ENCODE measurements at places on chromosomes 7 and 10. TPM values are rescaled to one million over a fixed set of nuclear protein-coding genes. Genes with fewer than 3 reads are reported as not detected.

GRCh38 chr10:100307684-100308083 lies 21.2 kb upstream of the BLOC1S2 start:
- no peak overlapping the region for H3K4me3 ChIP-seq
- H3K27ac ChIP-seq = no peak overlapping the region
- H3K27me3 ChIP-seq = peaks cover 47% of the 10 kb centered on the region
- H3K36me3 ChIP-seq = no peaks in the 10 kb centered on the region
- H3K4me1 ChIP-seq = no peaks in the 10 kb centered on the region
- no peak for DNase-seq

POM121C gene
- total RNA-seq = 57.1 TPM

GRCh38 chr10:71805776-71806703 lies 32.7 kb upstream of the VSIR start:
- H3K4me3 ChIP-seq = no peak overlapping the region
- H3K36me3 ChIP-seq = no peaks in the 10 kb centered on the region
- peak; percentile 94 for DNase-seq

ZNF487 gene
- 3.5 TPM for total RNA-seq

GRCh38 chr7:84589012-84589411 lies 394.4 kb upstream of the SEMA3A start:
- H3K4me3 ChIP-seq = no peak overlapping the region
- H3K27ac ChIP-seq = no peak overlapping the region
- H3K27me3 ChIP-seq = no peaks in the 10 kb centered on the region

DNA sequence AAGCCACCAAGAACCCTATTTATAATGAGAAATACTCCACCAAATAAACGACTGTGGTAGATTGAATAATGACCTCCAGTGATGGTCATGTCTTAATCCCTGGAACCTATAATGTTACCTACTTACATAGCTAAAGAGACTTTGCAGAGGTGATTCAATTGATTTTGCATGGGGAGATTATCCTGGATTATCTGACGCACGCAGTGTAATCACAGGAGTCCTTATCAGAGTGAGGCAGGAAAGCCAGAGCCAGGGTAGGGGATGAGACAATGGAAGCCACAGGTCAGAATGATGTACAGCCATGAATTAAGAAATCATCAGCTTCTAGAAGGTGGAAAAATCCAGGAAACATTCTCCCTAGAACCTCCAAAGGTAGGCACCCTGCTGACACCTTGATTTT lies 286.4 kb upstream of the SP4 start:
- no peak for DNase-seq
- H3K36me3 ChIP-seq = no peaks in the 10 kb centered on the region
- H3K4me1 ChIP-seq = no peaks in the 10 kb centered on the region
- no peak overlapping the region for H3K27ac ChIP-seq
- no peak overlapping the region for H3K4me3 ChIP-seq

DNA sequence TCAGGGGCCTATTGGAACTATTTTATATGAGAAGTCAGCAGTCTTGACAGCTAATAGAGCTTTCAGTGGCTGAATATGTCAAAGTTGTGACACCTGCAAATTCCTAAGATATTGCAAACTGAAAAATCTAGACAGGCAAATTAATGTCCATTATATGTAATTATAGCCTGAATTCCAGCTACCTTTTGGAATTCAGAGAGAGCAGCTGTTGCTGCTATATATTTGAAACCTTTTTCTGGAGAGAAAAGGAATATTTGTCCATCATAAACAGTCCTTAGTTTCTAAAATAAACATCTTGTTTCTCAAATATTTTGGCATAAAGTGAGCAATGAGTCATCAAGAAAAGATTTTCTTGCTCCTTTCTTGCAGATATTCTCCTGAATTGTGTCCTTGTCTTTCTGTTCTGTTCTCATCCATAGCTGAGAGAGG lies 408.9 kb upstream of the SEMA3D start:
- DNase-seq = no peak
- no peaks in the 10 kb centered on the region for H3K27me3 ChIP-seq
- no peaks in the 10 kb centered on the region for H3K36me3 ChIP-seq
- H3K4me3 ChIP-seq = no peak overlapping the region

DNA sequence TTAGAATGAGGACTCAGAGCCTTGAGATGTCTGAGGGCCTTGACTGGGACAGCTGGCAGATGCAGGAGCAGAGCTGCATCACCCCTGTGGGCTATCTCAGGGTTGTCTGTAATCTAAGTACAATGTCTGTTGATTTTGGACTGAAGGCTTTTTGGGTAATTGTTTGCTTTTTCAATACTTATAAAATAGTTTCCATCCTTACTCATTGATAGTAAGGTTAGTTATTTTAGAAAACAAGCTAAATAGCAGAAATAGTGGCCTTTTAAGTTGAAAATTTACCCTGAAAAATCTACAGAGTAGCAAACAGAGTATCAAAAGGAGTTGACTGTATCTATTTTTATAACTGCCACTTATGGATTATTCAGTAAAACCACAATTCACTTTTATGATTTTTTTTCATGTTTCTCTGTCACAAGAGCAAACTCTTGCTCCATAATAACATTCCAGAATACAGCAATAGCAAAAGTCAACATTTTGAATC lies 179.7 kb downstream of the CFTR start:
- H3K4me3 ChIP-seq = no peak overlapping the region
- H3K36me3 ChIP-seq = no peaks in the 10 kb centered on the region
- no peaks in the 10 kb centered on the region for H3K27me3 ChIP-seq

All from endodermal cell (in vitro differentiated cells).